ENCODE measurements at places on chromosomes 16 and 17.

DNA sequence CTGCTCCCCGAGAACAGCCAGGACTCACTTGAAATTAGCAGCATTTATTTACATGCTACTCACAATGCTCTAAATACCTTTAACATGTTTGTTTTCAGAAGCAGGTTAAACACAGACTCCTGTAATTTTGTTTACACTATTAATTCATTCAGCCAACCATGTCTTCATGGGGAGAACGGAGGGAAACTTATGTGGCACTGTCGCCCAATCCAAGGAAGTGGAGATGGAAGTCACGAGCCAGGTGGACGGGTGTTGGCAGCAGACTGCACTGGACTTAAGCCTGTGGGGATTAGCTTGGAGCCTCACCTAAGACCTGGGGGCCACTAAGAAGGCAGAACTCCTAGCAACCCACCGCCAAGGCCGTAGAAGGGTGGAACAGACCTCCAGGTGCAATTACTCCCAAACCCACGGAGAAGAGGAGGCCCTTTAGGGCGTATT lies 8.8 kb upstream of the GFAP start:
- no peak for DNase-seq

DNA sequence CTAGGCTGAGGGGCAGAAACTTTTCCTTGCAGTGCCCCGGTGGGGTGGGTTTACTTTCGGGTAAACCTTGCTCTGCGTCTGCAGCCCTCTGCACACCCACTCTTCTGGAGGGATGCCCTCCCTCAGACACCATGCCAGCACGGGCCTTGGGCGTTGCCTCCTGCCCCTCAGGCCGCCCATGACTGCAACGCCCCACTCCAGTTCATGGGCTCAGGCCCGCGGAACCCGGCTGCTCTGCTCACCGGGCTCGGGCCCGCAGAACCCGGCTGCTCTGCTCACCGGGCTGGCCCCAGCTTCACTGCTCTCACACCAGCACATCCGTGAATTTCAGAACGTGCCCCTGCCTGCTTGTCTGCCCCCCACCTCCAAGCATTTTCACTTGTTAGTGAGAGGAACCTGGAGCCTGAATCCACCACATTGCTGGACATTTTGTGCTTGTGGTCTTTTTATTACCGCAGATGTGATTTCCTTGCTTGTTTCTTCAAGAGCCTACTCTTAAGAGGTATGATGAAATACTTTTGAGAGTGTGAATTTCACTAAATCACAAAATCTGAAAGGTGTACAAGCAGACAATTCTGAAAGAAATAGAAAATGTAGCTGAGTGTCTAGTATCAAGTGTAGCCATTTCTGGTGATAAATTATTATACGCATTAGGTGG lies 130.9 kb downstream of the RPTOR start:
- DNase-seq: no peak

DNA sequence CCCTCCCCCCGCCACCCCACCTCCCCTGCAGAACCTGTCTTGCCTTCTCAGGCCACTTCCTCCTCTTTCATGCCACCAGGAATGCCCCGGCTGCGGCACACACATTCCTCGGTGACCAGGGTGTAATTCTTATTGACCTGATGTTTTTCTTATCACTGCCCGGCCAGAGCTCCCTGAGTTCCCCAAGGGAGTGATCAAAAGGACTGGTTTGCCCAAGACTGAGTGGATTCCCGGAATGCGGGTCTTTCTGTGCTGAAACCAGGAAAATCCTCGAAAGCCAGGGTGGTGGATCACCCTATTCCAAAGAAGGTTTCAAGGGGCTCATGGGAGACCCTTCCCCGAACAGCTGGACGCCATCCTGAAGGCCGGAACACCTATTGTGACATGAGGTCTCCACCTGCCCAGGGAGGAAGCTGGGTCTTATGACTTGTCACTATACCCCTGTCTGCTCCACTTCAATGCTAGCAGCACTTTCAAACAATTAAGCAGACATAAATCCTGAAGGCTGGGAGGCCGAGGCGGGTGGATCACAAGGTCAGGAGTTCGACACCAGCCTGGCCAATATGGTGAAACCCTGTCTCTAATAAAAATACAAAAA lies 53.0 kb upstream of the RPL38 start:
- no peak for DNase-seq

GRCh38 chr16:73279451-73279850 lies 231.5 kb upstream of the ZFHX3 start:
- DNase-seq: no peak

- DNase-seq: no peak
Observed at GRCh38 chr17:18139092-18139491, 30.5 kb downstream of the MYO15A start.

DNA sequence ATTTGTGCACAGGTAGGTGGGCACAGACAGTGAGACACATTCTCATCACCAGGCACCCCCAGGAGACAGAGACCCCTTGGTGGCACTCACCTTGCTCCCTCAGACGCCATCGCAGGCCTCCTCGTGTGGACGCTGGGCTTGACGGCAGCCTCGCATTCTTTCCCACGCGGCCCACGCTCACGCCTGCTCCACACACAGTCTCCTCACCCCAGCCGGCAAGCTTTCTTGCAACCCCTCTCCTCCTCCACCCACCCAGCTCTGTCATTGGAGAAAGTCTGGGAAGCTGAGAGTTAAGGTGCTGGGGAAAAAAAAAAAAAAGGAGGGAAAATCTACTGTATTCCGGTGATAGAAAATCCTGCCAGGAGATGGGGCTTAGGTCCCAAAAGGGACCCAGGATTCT lies 14.8 kb downstream of the SGCA start:
- no peak for DNase-seq

DNA sequence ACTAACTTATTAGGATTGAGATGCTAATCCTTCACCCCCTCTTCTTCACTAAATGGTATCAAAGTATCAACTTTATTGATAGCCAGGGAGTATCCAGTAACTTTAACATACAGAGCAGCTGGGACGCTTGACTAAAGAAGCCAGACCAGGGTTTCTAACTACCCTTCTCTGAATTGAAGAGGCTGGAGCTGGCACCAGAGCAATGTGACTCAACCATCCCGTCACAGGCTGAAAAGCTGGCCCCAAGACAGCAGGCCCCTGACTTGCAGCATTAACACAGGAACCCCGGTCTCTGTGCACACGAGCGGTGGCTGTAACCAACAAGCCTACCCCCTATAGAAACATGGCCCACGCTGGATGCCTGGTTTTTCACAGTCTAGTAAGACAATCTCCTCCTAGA lies 59.8 kb downstream of the ANKFN1 start:
- DNase-seq: no peak

DNA sequence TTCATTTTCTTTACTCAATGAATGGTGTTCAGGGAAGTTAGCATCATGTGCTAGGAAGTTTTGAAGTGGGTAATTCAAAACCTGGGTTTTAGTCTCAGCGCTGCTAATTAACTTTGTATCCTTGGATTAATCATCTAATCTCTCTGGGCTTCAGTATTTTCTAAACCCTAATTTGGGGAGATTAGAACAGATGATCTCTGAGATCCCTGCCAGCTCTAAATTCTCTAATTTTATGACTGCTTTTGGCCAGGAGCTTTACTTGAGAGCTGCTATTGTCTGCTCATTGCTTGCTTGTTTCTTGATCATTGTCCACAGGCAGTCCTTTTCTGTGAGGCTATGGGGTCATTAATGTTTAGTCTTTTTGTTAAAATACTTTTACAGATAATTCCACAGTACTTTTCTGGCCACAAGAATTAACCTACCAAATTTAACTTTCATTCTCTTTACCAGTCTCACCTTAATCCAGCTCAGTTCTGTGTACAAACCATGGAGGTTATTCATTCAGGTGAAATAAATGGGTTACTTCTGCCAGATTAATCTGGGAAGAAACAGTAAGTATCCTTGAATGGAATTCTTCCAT lies 28.4 kb upstream of the VWA3A start:
- no peak for DNase-seq

All from CD8-positive, alpha-beta T cell (primary cell).